Spinal cord (tissue), 10 donors: ENCODE measurements at places on chromosomes 12 and 14. TPM values are rescaled to one million over a fixed set of nuclear protein-coding genes. Genes with fewer than 3 reads are reported as not detected.

DNA sequence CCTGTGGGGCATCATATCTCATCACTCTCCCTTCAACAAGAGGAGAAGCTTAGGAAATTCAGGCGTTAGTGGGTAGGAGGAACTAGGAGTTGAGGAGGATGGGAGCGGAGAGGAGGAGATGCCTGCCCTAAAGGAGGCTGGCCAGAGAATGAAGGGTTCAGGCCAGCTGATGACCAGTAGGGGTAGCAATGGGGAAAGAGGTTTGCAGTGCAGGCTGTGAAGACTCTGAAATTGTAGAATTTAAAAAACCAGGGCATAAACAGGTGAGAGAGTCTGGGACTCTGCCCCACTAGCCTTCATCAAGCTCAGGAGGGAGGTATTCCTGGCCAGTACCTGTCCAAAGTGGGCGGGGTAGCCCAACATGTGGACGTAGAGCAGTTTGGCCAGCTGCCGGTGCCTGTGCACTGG, 809 bp downstream of the AP1G2 start:
- no peak for DNase-seq

DNA sequence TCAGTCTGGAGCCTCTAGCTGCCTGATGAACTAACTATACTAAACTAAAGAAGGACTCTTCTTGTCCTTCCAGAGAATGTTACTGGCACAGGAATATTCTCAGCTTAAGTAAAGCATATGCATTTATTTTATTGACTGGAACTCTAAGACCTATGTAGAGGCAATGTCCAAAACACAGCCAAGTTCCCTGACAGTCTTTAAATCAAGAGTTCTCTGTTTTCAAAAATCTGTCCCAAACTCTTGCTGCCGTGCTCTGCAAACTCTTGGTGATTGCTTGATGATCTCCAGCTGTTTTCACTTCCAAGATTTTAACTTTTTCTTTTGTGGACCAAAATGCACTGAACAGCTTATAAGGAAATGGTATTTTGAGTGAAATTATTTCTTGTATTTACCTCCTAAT, 67.5 kb upstream of the DAAM1 start:
- no peak for DNase-seq

GRCh38 chr12:91023326-91024004, 18.7 kb upstream of the EPYC start:
- DNase-seq, result no peak

GRCh38 chr12:113555226-113555625, 83.6 kb upstream of the LHX5 start:
- no peak for DNase-seq

GRCh38 chr12:87315-87714, 20.7 kb downstream of the IQSEC3 start:
- DNase-seq, result no peak

DNA sequence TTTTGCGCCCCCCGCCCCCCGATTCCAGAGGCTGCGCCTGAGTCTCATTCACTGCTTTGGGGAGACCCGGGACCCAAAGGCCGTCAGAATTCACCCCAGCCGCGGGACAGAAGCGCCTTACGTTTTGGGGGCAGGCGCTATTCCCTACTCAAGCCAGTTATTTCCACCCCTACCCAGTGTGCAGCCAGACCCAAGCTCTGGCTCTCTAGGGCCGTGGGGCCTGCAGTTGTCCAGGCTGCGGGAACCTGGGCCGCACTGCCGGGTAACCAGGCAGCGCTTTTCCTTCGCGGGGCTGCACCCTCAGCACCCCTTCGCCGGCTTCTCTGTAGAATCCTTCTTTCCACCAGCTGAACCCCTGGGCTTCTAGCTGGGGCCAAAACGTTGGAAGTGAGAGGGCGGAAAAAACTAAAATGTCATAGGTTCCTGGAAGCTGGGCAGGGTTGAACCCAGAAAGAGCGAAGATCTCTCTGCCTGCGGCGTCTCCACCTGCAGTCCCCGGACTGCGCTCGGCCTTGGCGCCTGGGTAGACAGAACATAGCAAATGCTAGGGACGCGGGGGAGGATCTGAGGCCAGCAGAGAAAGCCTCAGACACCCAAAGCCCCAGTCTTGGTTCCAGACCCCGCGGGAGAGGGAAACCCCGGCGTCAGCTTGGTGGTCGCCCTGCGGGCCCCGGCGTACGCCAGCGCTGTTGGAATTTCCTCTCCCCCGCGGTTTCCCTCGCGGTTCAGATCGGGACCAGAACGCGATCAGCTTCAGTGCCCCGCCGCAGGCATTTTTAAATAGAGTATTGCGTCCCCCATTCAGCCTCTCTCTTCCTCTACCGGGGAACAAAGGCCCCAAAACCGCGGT, 18.3 kb downstream of the TBX3 start:
- DNase-seq, result no peak

Gene TBX3
- total RNA-seq, result 8.3 TPM

- no peak for DNase-seq
Observed at GRCh38 chr12:46718495-46718894, 107.3 kb downstream of the SLC38A4 start.

DNA sequence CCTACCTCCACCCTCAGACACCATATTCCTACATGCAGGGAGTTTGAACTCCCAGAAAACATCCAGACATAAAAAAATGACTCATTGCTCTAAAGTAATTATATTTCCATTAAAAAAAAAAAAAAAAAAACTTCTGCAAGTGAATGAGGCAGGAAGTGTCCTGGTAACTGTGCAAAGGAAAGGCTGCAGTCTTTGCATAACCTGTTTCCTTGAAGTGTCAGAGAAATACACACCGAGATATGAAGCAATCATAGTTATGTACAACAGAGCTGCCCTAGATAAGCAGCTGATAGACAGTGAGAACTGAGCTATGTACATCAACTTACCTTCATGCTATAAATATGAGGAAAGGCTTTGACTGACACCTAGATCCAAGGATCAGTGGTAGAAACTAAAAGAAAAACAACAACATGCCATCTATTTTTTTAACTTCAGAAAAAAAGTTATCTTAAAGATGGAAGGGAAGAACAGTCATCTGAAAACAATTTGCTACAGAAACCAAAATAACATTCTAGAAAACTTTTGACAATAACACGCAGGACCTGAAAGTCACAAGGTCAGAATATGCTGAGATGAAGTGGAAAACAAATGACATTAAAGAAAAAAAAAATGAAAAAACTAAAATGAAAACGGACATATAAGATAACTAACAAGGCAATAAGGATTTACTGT, 263.2 kb downstream of the SEC23A start:
- DNase-seq, result no peak

DNA sequence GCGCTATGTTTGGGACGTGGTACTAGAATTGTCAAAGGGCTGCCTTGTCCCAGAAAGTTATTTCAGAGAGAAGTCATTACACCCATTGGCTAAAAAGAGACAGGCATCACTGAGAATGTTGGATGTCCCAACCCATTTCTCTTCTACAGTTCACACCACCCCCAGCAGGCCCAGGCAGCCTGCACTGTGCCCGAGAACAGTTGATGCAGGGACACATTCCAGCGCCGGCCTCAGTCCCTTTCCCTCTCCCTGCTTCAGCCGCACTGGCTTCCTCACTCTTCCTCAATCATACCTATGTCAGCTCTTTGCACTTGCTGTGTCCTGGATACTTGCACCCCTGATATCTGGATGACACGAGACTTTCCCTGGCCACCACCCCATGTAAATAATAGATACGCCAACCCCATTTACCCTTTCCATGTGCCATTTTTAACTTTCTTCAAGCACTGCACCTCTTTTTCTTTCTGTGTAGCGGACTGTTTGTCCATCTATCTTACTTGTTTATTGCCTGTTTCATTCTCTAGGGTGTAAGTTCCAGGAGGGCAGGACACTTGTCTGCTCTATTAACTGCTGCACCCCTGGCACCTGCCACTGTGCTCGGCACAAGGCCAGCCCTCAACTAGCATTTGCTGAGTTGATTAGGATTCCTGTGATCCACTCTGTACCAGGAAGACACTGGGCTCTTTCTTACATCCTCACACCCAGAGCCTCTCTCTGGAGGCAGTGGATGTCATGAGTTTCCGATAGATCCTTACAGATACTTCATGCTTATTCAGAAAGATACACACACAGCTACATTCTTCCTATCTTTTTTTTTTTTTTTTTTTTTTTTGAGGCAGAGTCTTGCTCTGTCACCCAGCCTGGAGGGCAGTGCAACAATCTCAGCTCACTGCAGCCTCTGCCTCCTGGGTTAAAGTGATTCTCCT, 76.6 kb upstream of the CEP83 start:
- DNase-seq, result no peak

DNA sequence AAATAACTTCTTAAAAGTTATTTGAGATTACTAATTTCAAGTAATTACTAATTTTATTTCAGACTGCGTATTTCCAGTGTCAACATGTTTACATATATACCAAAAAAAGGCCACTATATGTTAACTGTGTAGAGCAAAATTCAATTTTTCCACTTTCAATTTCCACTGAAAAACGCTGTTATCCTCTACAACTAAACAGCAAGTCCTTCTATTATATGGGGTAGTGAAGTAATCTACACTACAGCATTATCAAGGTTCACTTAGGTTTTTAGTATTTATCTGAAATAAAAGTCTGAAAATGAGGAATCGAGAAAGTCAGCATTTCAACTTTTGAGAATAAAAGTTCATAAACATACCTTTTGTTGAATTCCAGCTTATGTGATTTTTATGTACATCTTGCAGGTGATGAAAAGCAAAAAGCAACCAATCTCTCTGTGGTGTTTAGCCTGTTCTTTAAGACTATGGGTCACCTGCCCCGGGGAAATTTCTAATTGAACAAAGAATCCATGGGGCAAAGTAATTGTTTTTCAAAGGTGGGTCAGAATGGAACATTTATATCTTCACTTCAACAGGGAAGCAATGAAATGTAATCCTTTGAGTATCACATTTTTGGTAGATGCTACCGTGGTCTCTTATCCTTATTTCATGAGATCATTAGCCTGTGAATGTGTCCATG, 3.3 kb downstream of the BTG1 start:
- DNase-seq, result no peak
